NCI-H774 (cell line): ENCODE measurements at places on chromosomes 11 and 22.

- no peak for DNase-seq
Measured at GRCh38 chr22:22201185-22201929, 43.2 kb upstream of the VPREB1 start.

DNA sequence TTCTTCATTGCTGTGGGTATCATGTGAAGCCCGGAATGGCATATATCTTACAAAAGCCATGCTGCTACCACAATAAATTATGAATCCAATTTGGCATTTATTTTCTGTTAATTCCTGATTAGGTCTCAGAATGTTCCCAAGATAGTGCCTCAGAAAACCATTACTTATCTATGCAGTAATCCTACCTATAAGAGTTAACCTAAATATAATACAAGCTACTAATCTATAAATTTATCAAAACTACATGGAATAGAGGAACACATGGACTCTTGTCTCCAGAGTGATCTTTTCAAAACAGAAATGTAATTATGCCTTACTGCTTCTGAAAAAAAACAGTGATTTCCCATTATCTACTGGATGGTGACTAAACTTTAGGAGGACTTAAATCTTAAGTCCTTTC lies 687.8 kb upstream of the ANO5 start:
- no peak for DNase-seq

GRCh38 chr11:127804747-127805400 lies 782.5 kb downstream of the ETS1 start:
- DNase-seq = no peak

- DNase-seq = no peak
Measured at GRCh38 chr11:107118025-107118720, 99.9 kb upstream of the GUCY1A2 start.

DNA sequence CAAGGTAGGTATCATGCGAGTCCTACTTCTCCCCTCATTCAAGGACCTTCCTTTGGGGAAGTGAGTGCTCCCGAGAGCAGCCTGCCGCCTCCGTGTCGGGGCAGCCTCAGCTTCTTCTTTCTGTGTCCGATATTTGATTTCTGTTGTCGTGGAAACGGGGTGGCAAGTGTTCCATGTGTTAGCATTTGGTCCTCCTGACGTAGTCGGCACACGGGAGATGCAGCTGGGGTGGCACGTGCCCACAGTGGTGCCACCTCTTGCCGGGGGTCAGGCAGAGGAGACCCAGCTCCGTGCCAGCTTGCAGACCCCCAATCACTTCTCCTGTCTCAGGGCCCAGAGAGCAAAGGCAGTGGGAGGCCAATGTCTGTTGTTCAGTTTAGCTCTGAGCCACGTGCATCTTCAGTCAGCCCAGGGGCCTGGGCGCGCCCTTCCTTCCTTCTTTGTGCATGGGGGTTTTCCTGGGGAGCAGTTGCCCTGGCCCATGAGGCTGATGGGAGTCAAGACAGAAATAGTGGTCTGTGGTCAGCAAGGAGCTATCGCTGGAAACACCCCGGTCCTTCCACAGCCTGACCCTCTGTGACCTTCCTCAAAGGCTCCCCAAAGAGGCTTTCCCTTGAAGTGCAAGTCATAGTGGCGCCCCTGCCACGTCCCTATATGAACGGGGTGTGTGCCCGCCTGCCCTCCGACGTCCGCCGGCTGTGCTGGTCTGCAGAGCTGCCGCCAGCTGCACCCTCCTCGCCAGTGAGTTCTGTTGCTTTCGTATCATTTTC lies 44.5 kb downstream of the PARVB start:
- no peak for DNase-seq

DNA sequence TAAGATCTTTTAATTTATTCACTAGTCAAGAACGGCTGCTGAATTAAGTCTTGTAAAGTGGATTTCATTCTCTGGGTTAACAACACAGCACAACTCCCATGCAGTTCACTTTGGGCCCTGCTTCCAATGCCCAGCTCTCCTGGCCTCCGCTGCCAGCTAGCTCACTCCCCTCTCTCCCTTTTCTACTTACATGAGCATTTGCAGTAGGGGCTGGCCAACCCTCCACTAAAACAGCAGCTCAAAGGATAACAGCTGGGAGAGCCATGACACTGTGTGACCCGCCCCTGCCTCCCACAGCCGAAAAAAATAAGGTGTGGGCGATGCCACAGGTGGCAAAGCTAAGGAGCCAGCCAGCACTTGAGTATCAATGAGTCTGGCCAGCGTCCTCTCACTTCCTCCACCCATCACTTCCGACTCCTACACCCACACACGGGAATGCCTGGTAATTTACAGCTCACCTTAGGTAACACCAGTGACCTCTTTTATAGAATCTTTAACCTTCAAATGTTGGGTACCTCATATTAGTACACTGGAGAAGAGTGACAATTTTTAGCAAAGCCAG lies 56.8 kb downstream of the DGCR2 start:
- no peak for DNase-seq

DNA sequence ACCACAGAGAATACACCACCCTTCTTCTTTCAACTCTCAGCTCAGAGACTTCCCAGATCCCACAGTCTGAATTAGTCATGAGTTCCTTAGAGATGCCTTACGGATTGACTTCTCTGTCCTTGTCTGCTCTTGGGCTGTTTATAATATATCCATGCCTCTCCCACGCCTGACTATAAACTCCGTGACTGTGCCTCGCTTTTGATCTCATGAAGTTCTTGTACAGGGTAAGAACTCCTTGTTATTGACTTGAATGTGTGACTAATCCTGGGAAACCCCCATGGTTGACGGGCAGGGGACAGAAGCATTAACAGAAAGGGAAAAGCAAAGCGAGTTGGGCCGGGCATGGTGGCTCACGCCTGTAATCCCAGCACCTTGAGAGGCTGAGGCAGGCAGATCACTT lies 62.4 kb upstream of the POU2AF1 start:
- DNase-seq = no peak

GRCh38 chr11:83720675-83721074 lies 434.5 kb upstream of the CCDC90B start:
- DNase-seq = no peak

DNA sequence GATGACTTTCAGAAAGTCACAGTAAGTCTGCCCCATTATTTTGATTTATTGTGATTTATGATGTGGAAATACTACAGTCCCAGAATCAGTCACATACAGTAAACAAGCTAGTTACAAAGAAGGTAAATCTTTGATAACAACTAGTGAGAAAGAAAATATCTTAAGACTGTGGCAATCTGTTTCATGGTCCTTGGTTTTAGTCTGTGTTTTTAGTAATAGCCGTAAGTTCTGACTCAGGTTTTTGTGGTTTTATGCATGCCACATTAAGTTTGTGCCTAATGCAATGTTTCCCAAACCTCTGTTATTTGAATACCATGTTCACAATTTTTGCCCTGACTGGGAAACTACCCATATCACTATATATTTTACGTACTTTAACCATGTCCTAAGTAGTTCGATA lies 6.7 kb downstream of the CEP295 start:
- DNase-seq = no peak

- DNase-seq = no peak
Measured at GRCh38 chr22:46650078-46650810, 30.1 kb downstream of the GRAMD4 start.

DNA sequence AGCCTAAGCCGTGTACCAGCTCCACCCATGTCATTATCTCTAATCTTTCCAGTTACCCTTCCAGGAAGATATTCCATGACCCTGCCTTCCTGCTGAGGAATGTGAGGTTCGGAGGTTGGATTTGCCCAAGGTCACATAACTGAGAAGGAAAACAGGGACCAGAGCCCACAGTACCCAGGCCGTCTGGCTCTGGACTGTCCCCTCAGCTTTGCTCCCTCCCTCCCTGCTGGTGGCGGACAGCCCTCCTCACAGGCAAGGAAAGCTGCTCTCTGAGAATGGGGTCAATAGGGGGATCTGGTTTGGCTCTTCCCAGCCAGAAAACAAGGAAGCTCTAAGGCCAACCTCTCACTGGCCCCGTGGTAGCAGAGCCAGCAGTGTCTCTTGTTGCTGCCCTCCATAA lies 63.3 kb downstream of the SYN3 start:
- no peak for DNase-seq
